ENCODE measurements at places on chromosomes 11 and 22. TPM values are rescaled to one million over a fixed set of nuclear protein-coding genes. Genes with fewer than 3 reads are reported as not detected.

TPBGL gene
- 1.0 TPM for polyA plus RNA-seq

NXPE2 gene
- 0.30 TPM for polyA plus RNA-seq

HEPHL1 gene
- polyA plus RNA-seq = not detected

DDTL gene
- 2.6 TPM for polyA plus RNA-seq

FKBP2 gene
- polyA plus RNA-seq = 624 TPM

TNNI2 gene
- not detected for polyA plus RNA-seq

SDF2L1 gene
- 5.2 TPM for polyA plus RNA-seq

Data from Purkinje cell (primary cell).